ENCODE measurements at places on chromosomes 5 and 9. TPM values are rescaled to one million over a fixed set of nuclear protein-coding genes. Genes with fewer than 3 reads are reported as not detected.

Gene FAM169A
- 1.3 TPM for total RNA-seq

Gene LCN12
- not detected for total RNA-seq

Gene BARHL1
- not detected for total RNA-seq

Gene MYOZ3
- 0.93 TPM for total RNA-seq

Gene HSD17B3
- not detected for total RNA-seq

DNA sequence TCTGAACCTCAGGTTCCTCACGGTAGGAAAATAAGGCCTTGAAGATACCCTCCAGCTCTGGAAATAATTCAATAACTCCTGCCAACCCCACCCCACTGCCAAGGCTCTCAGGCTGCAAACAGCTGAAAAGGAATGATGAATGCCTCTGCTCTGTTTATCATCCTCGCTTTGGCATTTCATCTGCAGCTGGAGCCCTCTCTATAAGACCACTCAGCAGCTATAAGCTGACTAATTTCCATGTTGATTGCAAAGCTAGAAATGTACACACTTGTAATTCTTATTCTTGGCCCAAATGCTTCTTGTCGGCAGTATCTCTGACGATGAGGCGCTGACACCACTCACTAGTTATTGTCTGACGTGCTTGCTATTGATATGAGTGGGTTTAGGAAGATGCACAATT is 408.4 kb upstream of the NMUR2 start:
- DNase-seq: no peak

- DNase-seq: no peak
Observed at GRCh38 chr9:108831496-108832178, 24.1 kb downstream of the ACTL7B start.

DNA sequence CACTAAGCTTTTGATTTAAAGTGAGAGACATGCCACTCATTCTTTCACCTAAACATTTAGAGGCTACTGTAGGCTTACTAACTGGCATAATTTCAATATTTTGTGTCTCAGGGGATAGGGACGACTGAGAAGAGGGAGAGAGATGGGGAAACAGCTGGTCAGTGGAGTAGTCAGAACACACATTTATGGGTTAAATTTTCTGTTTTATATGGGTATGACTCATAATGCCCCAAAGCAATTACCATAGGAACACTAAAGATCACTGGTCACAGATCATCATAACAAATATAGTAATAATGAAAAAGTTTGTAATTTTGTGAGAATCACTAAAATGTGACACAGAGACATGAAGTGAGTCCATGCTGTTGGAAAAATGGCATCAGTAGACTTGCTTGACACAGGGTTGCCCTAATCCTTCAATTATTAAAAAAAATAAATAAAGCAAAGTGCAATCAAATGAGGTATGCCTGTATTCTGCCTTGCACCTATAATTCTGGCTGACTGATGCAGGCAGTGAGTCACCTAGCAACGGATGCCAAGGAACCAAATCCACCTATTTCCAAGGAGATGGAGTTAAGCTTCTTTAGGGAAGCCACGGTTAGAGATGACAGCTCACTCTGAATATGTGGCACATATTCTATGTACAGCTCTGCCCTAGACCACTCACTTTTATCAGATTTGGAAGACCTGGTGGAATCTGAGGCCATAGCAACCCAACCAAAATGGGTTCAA is 166.1 kb downstream of the MARCHF11 start:
- no peak for DNase-seq

DNA sequence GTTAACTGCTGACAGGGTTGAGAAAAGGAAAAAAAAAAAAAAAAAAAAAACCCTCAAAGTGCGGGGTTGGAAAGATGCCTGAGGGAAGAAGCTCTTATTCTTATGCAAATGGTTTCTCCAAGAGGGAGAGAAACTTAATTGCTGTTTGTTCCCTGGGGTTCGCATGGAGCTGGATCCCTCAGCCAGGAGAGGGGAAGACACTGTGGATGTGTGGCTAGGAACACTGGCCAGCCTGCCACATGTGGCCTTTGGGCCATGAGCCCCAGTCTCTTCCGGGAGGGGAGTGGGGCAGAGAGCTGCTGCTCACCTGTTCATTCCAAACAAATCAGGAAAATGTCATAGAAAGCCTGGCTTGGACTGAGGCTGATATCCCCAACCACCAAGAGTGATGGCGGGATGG is 9.4 kb upstream of the SCGB3A2 start:
- DNase-seq: no peak

DNA sequence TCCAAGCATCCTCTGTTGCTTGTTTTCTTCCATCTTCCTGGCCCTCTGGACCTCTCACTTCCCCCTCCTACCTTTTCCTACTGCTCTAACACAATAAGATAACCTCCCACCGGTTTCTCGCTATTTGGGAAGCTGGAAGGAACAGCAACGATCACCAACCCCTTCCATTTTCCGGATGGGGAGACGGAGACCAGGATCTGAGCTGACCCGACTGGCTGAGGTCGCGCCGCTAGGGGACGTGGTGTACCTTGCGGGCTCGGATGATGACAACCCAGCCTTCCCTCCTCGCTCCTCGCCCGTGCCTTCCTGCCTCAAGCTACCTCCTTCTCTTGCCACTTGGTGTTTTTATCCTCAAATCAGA is 1.9 kb downstream of the LPAR1 start:
- DNase-seq: no peak

DNA sequence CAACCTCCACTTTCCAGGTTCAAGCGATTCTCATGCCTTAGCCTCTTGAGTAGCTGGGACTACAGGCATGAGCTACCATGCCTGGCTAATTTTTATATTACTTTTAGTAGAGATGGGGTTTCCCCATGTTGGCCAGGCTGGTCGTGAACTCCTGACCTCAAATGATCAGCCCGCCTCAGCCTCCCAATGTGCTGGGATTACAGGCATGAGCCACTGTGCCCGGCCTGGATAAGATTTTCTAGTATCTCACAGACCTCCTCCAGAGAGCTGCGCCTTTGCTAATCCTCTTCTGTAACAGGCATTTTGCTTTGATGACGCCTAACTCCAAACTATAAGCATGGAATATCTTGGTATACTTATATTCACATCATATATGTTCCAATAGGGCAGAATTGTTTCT is 99.4 kb downstream of the FSTL4 start:
- no peak for DNase-seq

DNA sequence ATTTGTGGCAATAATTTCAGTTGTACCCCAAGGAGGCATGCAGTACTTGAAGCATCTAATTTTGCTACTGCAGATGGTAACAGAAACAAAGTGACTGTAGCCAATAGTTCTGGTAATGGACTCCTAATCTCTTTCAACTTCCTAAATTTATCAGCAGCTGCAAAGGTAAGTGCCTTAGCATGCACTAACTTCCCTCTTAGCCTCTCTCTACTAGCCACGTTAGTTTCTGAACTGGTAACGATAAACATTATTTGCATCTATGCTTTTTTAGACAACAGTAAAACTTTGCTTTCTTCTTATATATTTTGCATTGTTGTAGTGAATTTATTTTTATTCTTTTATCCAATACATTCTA is 6.2 kb upstream of the CKS2 start:
- no peak for DNase-seq

- no peak for DNase-seq
Observed at GRCh38 chr5:180784497-180785097, 18.0 kb downstream of the MGAT1 start.

DNA sequence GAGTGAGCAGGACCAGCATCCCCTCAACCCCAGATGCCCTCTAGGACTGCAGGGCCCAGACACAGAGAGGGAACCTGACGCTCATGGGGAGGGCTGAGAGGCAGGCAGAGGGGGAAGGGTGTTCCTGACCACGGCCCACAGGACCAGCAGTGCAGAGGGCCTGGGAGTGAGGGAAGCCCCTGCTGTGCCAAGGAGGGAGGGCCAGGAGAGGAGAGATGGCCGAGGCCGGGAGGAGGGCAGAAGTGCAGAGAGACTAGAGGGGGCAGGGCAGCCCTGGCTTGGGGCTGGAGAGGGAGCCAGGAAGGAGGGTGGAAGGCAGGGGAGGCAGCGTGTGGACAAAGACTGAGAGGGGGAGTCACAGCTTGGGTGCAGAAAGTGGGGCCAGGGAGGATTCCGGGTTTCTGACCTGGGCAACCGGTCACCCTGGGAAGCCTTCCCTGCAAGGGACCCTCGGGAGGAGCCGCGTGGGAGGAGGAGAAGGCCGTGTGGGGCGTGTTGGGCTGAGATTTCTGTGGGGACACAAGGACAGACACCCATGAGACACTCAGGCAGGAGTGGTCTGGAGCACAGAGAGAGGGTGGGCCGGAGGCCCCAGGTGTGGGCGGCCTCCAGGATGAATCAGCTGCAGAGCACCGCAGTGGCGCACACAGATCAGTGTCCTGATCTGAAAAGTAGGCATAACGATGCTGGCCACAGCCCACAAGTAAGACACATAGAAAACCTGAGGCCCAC is 117.5 kb downstream of the ADAMTS2 start:
- no peak for DNase-seq

- DNase-seq: no peak
Observed at GRCh38 chr5:39462211-39462610, 37.4 kb upstream of the DAB2 start.

DNA sequence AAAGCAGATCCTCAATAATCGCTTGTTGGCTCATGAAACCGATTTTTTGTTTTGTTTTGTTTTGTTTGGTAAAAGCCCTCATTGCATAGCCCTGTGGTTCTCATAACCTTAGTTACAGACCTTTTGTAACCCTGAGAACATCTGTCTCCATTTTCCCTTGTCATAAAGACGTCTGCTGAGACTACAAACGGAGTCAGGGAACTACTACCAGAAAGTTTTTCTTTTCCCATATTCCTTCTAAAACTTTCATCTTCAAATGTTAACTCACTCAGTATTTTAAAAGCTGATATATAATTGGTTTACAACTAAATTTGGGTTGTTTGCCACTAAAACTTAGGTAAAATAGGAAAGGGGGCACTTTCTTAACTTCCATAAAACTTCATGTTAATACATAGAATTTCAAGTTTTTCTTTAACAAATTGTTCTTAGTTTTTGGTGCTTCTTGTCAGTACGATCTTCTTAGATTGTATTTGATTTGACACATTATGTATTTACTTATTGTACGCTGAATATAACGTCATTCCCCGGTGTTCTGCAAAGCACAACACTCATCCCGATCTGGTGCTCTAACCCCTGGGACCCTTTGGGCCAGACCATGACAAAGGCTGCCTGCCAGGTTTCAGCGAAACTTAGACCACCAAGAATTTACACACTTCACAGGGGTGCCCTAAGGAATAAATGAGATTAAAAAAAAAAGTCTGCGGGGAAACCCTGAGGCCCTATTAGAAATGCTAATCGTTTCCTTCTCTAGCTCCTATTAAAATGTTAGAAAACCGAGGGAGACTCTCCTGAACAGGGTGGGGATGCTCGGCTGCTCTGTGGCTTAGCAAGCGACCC is 1.1 kb upstream of the ANP32B start:
- no peak for DNase-seq

GRCh38 chr5:122933956-122934355 is 88.5 kb downstream of the SNX24 start:
- no peak for DNase-seq

DNA sequence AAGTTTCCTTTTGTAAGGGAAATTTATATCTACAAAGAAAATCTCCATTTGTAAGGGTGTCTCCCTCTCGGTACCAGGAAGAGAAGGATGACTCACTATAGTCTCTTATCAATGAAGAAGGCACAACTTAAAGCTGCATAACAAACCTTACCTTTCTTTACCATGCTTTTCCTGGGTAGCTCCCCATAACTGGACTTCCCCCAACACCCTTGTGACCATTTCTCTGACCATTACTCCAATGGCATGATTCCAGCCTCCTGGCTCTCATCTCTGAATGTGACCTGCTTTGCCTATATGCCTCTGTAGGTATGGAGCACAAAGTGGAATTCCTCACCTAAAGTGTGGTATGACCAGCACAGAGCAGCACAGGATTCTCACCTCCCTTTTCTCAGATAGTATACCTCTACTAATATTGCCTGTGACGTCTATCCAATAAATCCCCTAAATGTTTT is 62.8 kb downstream of the GNA14 start:
- no peak for DNase-seq

All from glomerular endothelial cell (primary cell).